T-helper 22 cell (primary cell): ENCODE measurements at places on chromosomes 12 and 14.

- no peak for DNase-seq
Measured at GRCh38 chr12:29572938-29573337, 75.5 kb upstream of the OVCH1 start.

DNA sequence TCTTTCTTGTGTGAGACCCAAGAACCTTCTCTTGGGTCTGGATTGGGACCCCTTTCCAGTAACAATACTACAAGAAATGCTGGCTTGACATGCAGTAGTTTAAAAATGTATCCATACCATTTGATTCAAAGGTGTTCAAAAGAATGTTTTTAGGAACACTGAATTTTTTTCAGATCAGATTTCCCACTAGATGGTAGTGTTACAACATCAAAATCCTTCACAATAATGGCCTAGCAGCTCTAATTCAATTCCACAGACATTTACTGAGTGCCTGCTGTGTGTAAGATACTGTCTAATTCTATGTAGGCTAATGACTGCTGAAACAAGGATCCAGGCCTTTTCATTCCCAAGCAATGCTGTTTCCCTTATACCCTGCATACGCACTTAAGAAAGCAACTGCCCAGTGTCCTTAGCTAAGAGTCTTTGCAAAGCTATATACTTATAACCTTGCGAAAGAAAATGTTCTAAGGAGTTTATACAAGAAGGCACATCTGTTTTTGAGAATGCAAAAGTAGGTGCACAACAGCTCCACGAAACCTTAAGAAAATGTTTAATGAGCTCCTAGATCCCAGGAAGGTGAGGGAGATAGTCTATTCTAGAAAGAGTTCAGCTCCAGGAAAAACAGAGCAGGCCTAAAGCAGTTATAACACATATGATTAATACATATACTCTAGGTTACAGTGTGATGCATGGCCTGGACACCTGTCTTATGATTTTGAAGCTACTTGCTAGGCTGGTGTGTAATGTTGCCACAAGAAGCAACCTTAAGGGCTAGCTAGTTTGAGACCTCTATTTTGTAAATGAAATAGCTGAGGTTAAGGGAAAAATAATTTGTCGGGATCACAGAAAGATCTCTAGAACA, 50.9 kb upstream of the PKP2 start:
- no peak for DNase-seq

DNA sequence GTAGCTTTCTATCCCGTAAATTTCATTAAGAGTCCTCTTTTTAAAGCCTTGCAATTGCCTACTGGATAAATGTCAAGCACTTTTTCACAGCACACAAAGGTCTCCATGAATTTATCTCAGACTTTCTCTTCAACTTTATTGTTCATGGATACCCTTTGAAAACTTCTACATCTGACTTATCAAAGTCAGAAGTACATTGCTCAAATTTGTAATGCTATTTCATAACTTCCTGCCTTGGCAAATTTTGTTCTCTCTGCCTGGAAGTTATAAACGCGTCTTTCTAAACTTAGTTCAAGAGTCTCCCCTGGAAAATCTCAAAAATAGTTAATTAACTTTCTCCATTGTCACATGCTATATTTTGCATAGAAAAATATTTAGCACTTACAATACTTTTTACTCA, 55.9 kb upstream of the RERGL start:
- no peak for DNase-seq

GRCh38 chr12:120089105-120089504, 27.4 kb downstream of the RAB35 start:
- no peak for DNase-seq

GRCh38 chr14:93930296-93930988, 3.3 kb downstream of the FAM181A start:
- DNase-seq: no peak

DNA sequence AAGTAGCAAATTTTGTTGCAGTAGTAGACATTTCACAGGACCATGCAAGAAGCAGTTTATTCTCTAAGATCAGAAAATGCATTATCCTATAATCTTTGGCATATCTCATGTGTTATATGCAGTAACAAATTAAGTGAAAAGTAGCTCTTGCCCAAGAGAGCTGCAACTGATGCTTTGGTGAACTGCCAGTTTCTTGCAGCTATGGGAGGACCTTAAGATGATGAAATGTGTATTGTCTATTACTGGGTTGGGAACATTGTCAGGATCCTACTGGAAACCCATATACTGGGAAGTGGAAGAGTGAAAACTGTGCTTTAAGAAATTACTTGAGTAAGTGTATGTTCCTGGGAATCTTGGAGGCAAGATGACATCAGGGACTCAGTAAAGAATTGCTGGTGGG, 238.8 kb downstream of the DACT1 start:
- no peak for DNase-seq

DNA sequence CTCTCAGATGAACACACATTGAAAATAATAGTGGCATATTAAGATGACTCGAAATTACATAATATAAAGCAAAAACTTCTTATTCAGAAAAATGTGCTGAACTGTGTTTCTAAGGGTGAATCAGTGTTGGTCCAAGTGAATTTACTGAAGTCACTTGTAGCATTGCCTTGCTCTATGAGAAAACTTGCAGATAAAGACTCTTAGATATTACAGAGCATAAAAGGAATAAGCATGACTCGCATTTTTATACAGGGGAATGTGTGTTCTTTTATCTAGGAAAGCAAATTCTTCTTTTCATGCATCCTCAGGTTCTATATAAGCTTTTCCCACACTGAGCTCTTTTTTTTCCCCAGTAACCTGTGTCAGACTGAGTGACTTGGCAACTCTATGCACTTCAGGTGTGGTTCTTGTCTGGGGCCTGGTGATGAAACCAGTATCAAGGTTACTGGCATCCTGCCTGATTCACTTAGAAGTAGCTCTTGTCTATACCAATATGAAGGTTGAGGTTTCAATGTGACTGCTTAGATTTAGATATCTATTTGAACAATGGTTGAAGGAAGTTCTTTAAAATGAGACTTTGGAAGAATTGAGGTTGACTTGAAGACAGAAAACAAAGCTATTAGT, 76.1 kb downstream of the OTOGL start:
- DNase-seq: no peak

- DNase-seq: no peak
Measured at GRCh38 chr12:113249546-113249945, 28.3 kb downstream of the TPCN1 start.
